Activated CD4-positive, CD25-positive, alpha-beta regulatory T cell (primary cell): ENCODE measurements at places on chromosomes 7 and 10.

GRCh38 chr10:118856106-118856505 lies 101.3 kb upstream of the CACUL1 start:
- DNase-seq: no peak

DNA sequence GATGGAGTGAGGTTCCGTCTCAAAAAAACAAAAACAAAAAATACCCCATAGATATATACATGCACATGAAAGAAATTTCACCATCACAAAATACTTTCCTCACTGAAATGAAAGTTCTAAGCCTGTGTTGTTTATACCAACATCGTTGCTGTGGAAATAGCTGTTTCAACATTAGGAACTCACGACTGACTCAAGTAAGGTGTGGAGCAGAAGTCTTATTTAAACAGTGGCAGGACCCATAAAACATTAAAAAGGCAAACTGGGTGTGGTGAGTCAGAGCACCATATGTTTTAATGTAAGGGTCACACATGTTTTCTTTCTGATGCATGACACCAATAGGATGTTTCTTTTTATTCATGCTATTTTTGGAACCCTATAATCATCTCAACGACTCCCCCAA lies 48.3 kb downstream of the BAIAP2L1 start:
- DNase-seq: no peak

DNA sequence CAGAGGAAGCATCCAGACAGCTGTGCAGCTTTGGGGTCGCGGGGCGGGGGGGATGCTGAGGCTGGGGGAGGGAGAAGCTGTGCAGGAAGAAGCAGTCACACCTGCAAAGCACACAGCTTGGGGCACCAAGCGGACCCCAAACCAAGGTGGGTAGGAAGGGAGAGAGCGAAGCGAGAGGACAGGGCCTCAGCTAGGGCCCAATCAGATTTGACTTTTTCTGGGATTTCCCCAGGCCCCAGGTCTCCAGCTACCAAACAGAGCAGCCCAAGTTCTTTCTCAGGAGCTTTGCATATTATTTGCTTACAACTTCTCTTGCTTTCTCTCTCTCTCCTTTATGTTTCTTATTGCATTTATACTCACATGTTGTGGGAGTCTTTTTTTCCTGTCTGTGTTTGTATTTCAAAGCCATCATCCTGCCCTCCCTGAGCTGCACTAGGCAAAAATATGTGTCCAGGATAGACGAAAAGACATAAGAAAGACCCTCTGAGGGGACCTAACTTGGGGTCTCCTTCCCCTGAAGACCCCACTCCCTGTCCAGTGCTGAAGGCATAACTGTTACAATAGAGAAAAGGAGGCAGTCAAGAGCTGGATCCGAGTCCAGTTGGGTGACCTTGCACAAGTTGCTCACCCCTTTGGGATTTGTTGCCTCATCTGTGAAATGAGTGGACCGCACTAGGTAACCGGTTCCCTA lies 50.6 kb upstream of the SMNDC1 start:
- no peak for DNase-seq

- no peak for DNase-seq
Observed at GRCh38 chr7:34430456-34430855, 227.6 kb upstream of the NPSR1 start.

- no peak for DNase-seq
Observed at GRCh38 chr7:156024201-156024600, 211.9 kb upstream of the SHH start.

DNA sequence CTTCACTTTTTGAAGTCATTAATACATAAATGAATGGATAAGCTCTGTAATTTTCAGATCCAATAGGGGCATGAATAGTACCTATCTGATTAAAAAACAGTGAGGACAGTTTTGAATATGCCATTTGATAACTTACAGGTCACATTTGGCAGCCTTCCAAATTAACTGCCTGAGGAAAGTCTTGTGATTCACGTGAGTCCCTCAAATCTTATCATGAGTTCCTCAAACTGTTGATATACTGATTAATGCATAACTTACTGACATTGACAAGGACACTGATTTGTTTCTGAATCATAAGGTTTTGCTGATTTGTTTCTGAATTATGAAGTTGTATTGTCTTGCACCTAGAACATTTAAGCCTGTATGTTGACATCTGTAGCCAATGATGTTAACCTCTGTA lies 55.1 kb downstream of the ANKMY2 start:
- no peak for DNase-seq

DNA sequence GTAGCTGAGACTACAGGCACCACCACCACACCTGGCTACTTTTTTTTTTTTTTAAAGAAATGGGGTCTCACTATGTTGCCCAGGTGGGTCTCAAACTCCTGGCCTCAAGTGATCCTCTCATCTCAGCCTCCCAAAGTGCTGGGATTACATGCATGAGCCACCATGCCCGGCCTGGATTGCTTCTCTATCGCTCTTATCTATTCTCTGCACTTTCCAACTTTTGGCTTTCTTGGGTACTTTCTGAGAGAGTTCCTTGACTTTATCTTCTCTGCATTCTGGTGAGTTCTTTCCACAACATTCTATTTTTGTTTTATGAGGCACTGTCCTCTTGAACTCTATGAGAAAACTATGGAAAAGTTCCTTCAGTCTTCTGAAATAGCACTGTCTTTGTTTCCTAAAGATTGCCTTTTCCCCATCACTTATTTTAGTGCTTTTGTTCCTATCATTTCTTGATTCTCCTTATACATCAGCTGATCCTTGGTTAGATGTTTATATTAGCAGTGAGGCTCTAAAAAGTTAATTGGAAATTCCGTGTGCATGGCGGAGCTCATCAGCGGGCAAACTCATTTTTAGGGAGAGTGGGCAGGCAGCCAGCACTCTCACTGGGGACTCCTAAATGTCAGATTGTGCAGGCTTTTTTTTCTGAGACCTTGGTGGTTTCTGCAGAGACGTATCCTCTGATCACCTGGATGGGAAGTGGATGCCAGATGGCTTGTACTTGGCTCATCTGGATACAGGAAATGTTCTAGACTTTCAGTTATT lies 43.9 kb downstream of the HIP1 start:
- no peak for DNase-seq

DNA sequence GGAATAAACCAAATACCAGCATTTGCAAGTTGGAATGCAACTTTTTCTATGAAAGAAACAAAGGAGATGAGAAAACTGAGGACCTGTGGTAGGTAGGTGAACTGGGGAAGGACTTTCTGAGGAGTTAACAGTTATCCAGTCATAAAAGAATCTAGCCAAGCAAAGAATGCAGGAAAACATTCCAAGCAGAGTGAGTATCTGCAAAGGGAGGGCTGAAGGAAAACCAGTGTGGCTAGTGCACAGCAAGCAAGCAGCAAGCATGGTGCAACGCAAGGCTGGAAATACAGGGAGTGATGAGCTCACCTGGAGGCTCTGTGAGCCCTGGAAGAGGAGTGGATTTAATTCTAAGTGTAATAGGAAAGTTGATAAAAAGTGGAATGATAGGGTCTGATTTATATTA lies 44.0 kb downstream of the RTKN2 start:
- no peak for DNase-seq

- DNase-seq: no peak
Observed at GRCh38 chr7:53904355-53904754, 637.8 kb upstream of the VSTM2A start.

DNA sequence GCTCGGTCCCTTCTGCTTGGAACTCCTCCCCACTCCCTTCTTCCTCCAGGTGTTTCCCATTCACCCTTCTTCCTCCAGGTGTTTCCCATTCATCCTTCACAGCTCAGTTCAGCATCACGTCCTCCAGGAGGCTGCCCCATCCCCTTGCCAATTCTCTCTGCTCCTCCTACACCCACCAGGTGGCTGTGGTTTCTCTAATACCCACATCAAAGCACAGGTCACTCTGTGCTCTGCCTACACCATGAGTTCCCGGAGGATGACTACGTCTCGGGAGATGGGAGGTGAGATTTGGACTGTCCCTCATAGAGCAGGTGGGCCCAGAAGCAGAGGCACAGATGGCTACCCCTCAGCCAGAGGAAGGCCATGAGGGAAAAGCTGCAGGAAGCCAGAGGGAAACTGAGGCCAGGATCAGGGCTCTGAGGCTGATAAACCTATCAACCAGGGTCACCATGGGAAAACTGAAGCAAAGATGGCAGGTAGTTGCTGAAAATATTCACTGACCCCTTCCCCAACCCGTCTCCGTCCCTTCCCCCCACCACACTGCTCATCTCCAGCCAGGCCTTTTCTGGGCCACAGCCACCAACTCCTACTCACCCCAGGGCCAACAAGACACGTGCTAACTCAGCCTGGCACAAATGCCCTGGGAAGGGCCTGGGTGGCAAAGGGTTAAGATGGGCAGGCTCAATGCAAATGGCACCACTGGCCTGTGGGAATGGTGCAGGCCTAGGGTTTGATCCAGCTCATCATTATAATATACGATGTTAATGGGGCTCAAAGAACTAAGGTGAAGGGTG lies 56.6 kb upstream of the CPXM2 start:
- no peak for DNase-seq

DNA sequence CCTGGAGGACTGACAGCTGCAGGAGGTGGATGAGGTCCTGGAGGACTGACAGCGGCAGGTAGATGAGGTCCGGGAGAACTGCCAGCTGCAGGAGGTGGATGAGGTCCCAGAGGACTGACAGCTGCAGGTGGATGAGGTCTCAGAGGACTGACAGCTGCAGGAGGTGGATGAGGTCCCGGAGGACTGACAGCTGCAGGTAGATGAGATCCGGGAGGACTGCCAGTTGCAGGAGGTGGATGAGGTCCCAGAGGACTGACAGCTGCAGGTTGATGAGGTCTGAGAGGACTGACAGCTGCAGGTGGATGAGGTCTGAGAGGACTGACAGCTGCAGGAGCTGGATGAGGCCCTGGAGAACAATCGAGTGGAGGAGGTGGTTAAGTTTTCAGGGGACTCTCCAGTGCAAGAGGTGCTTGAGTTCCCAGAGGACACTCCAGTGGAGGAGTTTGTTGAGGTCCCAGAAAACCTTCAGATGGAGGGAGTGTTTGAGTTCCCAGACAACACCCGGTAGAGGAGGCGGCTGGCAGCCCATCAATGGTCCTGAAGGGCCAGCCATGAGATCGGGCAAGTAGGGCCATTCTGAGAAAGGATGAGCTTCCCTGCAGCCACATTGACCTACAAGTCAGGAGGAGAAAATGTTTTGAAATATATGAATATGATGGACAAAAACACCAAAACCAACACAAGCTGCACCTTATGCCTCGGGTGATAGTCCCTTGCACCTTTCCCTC lies 4.7 kb upstream of the EIF5AL1 start:
- DNase-seq: no peak

DNA sequence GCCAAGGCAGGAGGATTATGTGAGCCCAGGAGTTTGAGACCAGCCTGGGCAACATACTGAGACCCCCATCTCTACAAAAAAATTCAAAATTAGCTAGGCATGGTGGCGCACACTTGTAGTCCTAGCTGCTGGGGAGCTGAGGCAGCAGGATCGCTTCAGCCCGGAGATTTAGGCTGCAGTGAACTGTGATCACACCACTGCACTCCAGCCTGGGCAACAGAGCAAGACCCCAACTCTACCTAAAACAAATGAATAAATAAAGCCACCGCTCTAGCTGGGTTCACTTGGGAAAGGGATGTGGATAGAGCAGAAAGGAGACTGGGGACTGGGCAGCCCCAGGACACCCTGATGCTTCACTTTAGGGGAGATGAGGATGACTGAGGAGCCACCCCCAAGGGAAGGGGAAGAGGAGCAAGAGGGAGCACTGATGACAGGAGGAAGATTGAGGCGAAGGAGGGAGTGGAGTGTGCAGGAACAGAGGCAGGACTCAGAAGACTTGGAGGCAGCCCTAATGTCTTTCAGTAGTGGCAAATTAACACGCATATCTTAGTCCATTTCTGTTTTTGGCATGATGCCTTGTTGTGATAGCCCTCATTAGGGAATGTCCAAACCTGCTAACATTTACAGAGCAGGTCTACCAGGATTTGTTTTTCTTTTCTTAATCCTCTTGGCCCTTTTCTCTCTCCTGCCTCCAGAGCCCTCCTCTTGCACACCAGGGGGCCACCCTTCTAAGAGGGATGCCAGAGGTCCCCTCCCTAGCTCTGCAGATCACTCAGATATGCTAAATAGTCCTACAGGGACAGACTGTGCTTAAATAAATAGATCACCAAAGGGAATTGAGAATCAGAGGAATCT lies 88.3 kb downstream of the C10orf105 start:
- DNase-seq: no peak

DNA sequence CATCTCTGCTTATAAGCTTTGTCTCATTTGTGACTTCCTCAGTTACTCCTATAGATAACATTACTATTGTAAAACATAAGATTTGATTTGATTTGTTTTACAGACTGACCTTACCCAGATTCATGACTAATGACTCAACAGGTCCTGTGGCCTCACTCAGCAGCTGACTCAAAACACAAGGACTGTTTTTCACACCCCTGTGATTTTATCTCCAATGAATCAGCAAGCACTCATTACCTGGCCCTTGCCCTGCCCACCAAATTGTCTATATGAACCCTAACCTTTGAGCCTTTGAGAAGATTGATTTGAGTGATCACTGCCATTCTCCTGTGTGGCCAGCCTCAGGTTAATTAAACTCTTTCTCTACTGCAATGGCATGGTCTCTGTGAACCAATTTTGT lies 1064.6 kb upstream of the LRRTM3 start:
- no peak for DNase-seq

DNA sequence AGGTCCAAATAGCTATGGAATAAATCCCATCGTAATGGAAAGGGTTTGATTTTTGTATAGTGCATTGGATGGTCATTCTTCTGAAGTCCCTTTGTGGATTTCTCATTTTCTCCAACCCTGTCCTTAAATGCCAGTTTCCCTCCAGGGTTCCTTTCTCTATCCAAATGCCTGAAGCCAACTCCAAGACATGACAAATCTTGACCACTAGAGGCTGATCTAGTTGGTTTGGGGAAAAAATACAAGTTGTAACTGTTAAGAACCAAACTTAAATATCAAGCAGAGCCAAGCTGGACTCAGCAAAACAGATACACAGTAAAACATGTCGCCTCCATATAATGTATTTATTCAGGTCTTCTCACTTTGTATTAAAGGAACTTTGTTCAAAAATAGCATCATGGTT lies 28.7 kb downstream of the FRMD4A start:
- DNase-seq: no peak

GRCh38 chr10:93123766-93124165 lies 50.1 kb downstream of the CYP26A1 start:
- DNase-seq: no peak
